ENCODE measurements at places on chromosomes 2 and 18.

- DNase-seq = no peak
Measured at GRCh38 chr2:20403774-20404312, 43.0 kb upstream of the RHOB start.

GRCh38 chr2:131014141-131014540 is 79.1 kb downstream of the FAM168B start:
- no peak for DNase-seq

GRCh38 chr2:199136681-199137080 is 321.1 kb downstream of the SATB2 start:
- DNase-seq = no peak

DNA sequence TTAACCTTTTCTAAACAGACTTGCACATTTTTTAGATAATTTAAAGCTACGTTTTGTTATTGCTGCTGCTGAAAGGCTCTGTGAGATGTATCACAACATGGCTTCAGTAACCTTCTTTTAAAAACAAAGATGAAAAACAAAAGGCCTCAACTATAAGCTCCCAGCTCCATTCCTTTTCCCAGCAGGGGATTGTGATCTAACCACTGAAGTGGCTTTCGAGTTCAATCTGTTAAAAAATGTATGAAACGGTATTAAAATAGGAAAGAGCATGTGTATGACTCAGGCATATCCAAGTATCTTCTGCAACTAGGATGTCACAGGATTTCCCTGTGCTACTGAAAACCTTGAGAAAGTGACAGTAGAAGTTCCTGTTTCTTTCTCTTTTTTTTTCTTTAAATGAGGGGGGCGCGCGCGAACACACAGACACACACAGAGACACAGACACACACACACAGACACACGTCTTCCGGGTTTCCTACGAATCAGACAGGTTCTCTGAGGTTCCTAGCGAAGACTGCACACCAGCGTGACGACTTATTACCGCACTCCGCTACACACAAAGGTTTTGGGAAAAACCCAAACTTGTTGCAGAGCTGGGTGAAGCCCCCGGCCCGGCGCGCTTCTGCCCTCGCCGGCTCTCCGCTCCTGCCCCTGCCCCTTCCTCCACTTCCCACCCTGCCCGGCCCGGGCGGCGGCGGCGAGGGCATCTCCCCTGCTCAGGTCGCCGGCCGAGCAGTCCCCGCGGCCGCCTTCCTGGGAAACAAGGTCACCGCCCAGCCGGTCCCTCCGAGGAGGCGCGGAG is 86.8 kb downstream of the RBMS1 start:
- DNase-seq = peak; percentile 61

- no peak for DNase-seq
Measured at GRCh38 chr18:58937071-58937886, 72.6 kb downstream of the ZNF532 start.

GRCh38 chr2:149679286-149679685 is 91.7 kb upstream of the MMADHC start:
- DNase-seq = no peak

GRCh38 chr2:14239605-14240004 is 392.9 kb upstream of the LRATD1 start:
- DNase-seq = no peak

GRCh38 chr18:58674863-58675472 is 3.7 kb downstream of the MALT1 start:
- DNase-seq = no peak

- peak; percentile 83 for DNase-seq
Measured at GRCh38 chr2:195533771-195534642, 123.0 kb upstream of the SLC39A10 start.

DNA sequence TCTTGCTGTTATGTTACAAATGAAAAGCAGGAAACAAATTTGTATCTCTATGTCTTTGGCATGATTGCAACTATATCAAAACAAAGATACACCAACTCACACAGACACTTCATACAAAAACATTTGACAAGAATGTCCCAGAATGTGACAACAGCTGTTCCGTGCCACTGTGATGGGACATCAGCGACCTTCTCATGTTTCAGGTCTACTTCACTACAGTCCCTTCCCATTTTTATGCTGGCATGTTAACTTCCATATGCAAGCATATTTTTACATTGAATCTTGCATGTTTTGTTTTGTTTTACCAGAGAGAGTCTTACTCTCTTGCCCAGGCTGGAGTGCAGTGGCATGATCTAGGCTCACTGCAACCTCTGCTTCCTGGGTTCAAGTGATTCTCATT is 71.2 kb downstream of the STK25 start:
- no peak for DNase-seq

Data from activated CD4-positive, alpha-beta T cell treated with anti-CD3 and anti-CD28 coated beads, Interleukin-2, amount 50 U/mL, for 48 hours (primary cell).